Hematopoietic multipotent progenitor cell treated with erythropoietin and hydrocortisone succinate and interleukin-3 and kit ligand, for 6 days (in vitro differentiated cells): ENCODE measurements at places on chromosomes 2 and 18.

- no peak for DNase-seq
Observed at GRCh38 chr18:38241736-38242135, 676.1 kb upstream of the CELF4 start.

GRCh38 chr18:22822841-22823508 lies 110.2 kb upstream of the RBBP8 start:
- no peak for DNase-seq

- DNase-seq = no peak
Observed at GRCh38 chr2:219392754-219393153, 5.0 kb upstream of the DNPEP start.

DNA sequence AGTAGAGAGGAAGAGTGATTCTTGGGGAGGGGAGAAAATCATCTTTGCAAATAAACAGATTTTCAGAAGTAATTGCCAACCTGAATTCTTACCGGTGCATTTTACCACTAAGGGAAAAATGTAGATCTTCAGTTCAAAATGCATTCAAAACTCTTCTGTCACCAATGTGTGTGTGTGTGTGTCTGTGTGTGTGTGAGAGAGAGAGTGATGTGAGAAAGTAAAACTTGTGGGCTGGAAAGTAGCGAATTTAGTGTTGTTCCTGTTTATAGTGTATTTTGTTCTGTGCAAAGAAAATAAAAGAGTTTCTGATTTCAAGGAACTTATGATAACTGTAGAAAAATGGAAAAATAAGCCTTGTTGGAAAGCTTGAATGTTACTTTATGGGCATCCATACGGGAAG lies 27.0 kb downstream of the KCNJ13 start:
- DNase-seq = no peak

GRCh38 chr18:51171223-51171622 lies 26.3 kb downstream of the MEX3C start:
- DNase-seq = no peak
